ENCODE measurements at places on chromosomes 11 and 22.

DNA sequence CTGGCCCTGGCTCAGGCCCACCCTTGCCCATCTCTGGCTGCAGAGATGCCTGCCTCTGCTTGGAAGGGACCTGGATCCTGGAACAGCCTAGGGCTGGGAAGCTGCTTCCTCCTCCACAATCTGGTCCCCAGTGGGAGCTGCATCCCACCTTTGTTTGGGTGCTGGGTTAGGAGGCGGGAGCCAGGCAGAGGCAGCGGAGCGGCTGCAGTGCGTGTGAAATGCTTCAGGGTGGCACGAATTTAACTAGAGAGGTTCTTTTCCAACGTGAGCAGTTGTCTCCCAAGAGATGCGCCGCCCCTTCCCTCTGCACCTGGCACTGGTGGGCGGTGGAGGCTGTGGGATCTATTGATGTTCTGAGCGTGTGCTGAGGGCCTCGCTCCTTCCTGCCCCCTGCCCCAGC, 31.6 kb downstream of the BRSK2 start:
- no peak for DNase-seq

DNA sequence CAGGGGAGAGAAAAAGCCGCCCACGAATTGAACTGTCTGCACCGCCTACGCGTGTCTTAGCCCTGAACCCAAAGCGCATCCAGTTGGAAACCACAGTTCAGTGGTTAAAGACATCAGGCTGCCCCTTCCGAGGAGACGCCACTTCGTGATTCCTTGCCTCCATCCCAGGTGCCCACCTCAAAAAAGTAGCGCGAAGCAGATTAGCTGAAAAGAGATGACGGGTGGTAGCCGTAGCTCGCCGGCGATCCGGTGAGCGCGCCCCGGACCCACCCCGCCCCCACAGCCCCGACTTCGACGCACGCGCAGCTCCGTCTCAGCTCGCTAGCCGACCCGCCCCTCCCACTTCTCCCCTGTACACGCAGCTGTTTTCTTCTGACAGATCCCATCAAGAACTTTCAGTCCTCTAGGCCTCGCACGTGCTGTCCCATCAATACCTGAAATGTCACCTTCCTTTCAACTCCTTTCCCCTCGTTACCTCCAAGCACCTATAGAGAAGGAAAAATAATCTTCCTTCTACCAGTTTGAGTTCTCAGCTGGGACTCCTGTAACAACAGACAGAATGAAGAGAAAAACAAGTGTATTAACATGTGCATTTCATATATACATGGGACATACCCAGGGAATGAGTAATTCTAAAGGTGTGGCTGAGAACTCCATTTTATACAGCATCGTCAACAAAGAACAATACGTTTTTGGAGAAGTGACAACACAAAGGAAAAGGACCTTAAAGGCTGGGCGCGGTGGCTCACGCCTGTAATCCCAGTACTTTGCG, 49.5 kb downstream of the OR4D9 start:
- DNase-seq: peak; percentile 84

- DNase-seq: peak; percentile 30
These were observed 1.4 kb downstream of the UCP2 start for GRCh38 chr11:73981051-73981805.

- DNase-seq: no peak
These were observed 47.1 kb downstream of the RRP8 start for GRCh38 chr11:6556139-6556949.

- no peak for DNase-seq
These were observed at the start of gene KCNE3 for GRCh38 chr11:74466916-74467885. Gene KCNE3 (minus strand): TSS chr11:74467549. CDS start chr11:74457563, 9,986 bp downstream.

GRCh38 chr22:49326558-49326957, 501.1 kb downstream of the BRD1 start:
- DNase-seq: no peak

DNA sequence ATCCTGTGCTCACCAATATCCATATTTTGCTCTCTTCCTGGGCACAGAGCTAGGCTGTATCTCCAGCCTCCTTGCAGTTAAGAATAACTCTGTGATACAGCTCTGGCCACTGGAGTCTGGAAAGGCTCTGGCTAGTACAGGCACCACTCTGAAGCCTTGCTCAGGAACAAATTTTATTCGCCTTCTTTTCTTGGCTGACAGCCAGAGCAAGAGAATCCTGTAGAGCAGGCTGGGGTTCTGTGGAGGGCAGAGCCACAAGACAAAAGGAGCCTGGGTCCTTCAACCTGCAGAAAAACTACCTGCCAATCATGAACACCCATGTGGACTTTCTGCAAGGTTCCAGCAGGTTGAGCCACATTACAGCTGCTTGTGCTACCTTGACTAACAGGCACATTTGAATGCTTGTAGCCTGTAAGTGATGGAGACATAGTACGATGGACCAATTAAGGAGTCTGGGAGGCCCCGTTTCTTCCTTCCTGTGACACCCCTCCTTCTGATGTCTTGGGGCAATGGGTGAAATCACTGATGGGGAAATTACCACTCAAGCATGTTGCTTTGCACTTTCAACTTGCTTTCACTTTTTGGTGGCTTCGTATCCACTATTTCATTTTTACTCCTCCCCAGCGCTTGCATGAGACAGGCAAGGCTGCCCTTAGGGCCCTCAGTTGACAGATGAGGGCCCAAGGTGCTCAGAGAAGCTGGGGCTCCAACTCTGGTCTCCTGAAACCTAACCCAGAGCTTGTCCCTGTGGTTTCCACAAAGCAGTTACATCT, 267.2 kb upstream of the SYN3 start:
- no peak for DNase-seq

DNA sequence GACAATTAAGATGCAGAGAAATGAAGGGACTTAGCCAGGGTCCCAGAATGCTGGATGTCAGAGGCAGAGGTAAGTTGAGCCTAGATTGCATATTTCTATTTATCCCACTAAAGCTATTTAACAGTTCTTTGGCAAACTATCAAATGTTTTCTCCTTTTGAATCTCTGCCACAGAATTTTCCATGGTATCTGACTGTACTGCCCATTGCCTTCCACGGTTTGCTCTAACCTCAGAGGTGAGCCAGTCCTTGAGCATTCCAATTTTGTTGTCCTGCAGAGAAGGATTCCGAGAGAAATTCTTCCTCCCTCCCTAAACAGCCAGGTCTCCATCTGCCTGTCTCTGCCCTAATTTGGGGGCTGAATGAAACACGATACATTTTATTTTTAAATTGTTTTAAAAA, 368.3 kb upstream of the SYN3 start:
- no peak for DNase-seq

DNA sequence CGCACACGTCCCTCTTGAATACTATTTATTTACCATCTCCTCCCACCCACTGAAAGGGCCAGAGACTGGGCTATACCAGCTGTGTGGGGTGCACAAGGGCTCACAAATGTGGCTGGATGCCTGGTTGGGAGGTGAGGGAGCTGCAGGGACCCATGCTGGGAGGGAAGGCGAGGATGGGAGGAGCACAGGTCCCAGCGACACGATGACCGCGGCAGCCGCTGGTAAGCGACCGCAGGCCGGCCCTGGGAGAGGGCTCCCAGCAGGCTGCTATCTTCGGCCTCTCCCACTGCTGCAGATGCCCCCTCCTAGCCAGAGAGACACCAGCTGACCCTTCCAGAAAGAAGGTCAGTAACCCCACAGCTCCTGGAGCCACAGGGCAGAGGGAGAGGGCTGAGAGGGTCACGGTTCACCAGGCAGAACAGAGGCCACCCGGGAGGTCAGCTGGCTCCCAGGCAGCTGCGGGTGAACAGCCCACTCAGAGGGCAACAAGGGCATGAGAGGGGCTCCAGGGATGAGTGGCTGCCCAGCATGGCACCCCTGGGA, 163.9 kb downstream of the CRYBB2 start:
- no peak for DNase-seq
